ENCODE measurements at places on chromosomes 7 and 10.

GRCh38 chr7:84535580-84536270 is 341.1 kb upstream of the SEMA3A start:
- DNase-seq: no peak

GRCh38 chr10:121490871-121491519 is 107.2 kb downstream of the FGFR2 start:
- no peak for DNase-seq

GRCh38 chr7:43520201-43520600 is 62.7 kb upstream of the STK17A start:
- no peak for DNase-seq

- DNase-seq: no peak
Observed at GRCh38 chr7:30087371-30087770, 47.4 kb upstream of the MTURN start.

- DNase-seq: no peak
Observed at GRCh38 chr7:142636751-142637150, 112.5 kb upstream of the PRSS1 start.

DNA sequence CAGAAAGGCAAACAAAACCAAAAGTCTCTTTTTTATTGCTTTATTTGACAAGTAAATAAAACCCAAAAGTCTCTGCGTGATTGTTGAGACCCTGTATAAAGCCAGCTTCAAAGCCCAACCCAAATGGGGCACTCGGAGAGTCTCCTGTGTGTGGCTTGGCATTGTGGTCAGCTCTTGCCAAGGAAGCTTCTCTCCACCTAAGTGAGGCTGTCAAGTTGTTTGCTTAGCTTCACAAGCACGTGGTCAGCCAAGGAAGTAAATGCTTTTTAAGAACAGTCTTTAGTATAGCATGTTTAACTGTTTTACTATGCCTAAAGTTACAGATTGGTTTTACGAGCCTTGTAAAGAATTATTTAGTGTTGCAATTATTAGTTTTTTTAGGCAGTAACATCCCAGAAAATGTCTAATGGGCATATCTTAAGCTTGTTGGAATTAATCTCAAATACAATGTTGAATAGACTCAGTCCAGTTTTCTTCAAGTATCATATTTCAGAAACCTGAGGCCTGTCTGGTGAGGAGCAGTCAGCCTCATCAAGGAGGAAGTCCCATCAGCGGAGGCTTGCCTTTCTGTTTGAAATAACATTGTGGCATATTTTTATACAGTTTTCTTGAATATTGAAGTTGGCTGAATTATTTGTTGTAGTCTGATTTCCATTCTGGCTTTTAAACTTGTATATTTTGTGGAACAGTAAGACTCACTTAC is 144.3 kb downstream of the ANKRD30A start:
- no peak for DNase-seq

GRCh38 chr10:128110339-128110738 is 15.9 kb downstream of the MKI67 start:
- no peak for DNase-seq

GRCh38 chr7:79055722-79056415 is 397.6 kb downstream of the MAGI2 start:
- DNase-seq: no peak

- DNase-seq: no peak
Observed at GRCh38 chr10:121616291-121616690, 18.0 kb upstream of the FGFR2 start.

DNA sequence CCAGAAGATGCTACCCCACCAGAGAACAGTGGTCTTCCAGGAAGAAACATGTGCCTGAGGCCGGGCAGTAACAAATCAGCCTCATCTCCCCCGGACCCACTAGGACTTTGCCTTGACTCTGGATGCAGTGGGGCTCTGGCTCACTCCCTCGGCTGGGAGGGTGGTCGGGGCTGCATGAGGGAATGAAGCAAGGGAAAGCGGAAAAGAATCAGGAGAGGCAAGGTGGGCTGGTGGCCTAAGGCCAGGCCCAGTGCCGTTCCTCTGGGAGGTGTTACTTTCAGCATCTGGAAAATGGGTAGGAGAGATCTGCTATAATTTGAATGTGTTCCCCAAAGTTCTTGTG is 51.8 kb downstream of the CLEC2L start:
- DNase-seq: no peak
